ENCODE measurements at places on chromosomes 4 and X.

DNA sequence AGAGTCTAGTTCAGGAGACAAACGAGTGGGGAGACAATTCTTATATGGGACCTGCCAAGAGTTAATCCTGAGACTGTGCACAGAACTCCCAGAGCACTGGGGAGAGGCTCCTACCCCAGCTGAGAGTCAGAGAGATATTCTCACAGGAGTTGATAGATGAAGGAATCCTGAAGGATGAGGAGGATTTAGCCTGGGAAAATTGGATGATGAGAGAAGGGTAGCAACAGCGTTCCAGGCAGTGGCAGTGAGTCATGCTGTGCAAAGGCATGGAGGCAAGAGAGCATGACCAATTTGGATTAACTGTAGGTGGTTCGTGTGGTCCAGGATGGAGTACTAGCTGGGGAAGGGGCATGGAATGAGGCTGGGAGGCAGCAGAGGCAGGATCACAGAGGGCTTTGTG is 318.6 kb downstream of the LDB2 start:
- no peak for DNase-seq

DNA sequence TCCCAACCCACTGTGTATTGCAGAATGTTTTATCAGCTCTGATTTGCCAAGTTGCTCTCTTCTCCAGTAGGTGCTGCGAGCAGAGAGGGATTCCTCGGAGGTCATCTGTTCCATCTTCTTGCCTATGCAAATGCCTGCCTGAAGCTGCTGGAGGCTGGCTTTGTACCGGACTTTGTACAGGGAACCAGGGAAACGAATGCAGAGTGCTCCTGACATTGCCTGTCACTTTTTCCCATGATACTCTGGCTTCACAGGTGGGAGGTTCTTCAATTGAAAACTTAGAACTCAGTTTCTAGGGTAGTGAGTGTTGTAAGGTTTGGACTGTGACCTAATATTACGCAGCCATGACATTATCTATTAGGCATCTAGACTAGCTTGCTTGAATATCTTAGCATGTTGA is 24.9 kb downstream of the AR start:
- no peak for DNase-seq

DNA sequence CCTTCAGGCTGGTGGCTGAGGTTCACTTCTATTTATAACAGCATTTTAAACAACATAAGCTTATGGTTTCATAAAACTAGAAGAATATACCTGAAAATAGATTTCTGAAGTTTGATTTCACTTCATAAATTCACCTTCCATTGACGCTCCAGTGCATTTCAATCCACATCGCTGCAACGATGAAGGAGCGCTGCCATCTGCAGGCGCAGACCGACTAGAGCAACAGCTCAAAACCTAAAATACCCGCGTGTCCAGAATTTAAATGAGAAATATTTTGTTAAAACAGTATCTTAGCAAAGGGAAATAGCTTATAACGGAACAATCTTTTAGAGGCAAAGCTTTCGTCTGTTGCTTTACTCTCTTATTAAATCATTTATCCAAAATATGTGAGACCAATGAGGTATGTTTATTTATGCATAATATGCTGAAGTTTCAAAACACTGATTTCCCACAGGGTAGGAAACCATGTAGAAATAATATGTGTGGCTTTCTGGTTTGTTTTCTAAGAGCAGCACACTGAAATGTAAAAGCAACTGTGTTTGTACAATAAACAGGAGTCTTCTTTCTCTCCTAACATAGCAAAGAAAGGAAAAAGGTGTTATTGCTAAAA is 816.4 kb upstream of the FRG1 start:
- DNase-seq: no peak

DNA sequence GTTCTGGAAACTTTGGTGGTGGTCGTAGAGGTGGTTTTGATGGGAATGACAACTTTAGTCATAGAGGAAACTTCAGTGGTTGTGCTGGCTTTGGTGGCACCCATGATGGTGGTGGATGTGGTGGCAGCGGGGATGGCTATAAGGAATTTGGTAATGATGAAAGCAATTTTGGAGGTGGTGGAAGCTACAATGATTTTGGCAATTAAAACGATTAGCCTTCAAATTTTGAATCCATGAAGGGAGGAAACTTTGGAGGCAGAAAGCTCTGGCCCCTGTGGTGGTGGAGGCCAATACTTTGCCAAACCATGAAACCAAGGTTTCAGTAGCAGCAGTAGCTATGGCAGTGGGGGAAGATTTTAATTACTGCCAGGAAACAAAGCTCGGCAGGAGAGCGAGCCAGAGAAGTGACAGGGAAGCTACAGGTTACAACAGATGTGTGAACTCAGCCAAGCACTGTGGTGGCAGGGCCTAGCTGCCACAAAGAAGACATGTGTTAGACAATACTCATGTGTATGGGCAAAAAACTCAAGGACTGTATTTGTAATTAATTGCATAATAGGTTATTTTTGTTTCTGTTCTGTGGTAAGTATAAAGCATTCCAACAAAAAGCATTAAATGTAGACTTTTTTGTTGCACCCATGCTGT is 23.2 kb upstream of the SOD3 start:
- DNase-seq: no peak

DNA sequence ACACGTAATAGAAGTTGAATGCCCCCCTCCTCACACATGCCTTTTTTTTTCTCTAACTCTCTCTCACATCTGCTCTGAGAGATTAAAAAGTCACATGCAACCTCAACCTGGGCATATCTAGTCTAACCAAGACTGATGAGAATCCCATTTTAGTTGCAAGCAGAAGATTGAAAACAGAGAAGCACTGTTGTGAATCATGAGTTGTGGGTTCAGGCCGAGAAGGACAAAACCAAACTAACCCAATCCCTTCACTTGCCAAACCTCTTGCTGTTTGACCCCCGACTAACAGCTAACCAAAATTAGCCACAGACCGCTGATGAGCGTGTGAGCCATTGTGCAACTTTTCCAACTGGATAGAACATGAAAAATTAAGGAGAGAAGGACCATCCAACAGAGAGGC is 31.8 kb downstream of the CXCL1 start:
- DNase-seq: no peak

DNA sequence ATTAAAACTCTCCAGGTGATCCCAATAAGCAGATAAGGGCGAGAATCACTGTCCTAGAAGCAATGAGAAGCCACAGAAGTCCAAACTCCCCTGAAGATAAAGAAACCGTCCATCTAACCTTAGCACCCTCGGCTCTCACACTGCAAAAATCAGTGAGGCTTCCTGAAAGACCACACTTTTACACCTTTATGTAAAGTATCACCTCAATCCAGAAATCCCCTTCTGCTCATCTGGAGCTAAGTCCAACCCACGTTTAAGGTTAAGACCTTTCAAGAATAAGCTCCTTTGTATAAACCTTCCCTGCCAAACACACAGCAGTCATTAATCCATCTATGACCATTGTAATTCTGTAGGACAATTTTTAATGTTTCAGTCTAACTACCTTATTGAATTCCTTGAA is 41.7 kb downstream of the LIN54 start:
- DNase-seq: no peak

DNA sequence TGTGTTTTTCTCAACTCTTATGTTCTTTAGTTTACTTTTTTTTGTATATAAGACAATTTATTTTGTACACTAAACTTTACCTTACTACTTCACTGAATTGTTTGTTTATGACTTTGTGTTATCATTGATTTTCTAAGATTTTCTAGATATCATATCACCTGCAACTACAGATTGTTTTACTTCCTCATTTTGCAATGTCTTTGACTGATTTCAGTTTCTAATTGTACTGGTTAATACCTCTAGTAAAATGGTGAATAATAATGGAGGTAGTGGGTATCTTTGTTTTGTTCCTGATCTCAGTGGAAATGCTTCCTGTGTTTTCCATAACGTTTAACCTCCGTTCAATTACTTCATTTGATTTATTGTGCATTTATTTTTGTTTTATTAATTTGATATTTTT is 490.2 kb downstream of the TLL1 start:
- DNase-seq: no peak

- no peak for DNase-seq
Measured at GRCh38 chr4:113979148-113979904, at the start of gene ARSJ. Gene ARSJ, minus strand, starts transcription at chr4:113979647. Its CDS starts 813 bp downstream, at chr4:113978834.

DNA sequence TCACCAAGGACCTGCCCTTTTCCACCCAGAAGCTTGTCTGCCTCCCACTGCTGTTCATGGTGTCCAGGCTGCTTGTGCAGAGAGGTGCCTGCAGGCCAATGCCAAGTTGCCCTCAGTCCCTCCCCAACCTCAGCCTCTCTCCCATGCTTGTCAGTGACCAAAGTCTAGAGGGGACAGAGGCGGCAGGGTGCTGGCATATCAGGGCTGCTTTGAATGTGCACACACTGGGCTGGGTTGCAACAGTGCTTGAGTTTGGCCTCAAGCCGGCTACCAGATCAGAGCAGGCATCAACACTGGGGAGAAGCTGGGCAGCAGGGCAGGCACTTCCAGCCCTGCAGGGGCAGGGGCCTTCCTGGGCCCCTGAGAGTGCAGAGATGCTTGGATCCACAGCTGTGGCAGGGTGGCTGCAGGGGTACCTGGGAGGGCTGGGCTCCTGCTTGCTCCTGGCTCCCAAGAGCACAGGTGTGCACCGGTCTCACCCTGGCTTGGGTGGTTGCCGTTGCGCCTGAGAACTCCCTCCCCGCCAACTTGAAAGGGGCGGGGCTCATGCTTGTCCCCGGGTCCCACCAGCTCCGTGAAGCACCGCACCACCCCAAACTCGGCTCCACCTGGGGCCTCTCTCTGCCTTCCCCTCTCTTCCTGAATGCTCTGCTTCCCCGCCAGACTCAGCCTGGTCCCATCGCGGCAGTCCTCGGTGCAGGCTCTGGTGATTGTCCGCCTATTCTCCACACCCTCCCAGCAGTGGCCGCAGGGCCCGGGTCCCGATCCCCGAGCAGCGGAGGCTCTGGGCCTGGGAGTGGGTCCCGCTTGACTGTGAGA is 1681.9 kb upstream of the ADGRL3 start:
- no peak for DNase-seq

DNA sequence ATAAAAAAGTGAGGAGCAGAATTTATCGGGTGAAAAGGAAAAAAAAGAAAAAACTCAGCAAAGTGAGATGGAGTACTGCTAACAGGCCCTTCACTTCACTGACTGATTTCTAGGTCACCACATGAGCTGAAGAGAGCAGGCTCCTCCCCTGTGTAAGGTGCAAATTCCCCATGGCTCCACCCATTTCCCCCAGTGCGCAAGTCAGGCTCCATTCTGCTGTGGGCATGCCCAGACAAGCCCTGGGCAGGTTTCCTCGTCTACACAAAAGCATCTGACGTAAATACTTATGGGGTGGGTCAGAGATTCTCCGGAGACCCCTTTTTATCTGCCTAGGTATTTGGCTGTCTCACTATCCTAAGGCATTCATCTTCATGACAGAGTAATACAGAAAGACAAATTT is 157.9 kb downstream of the MAGEB5 start:
- no peak for DNase-seq

DNA sequence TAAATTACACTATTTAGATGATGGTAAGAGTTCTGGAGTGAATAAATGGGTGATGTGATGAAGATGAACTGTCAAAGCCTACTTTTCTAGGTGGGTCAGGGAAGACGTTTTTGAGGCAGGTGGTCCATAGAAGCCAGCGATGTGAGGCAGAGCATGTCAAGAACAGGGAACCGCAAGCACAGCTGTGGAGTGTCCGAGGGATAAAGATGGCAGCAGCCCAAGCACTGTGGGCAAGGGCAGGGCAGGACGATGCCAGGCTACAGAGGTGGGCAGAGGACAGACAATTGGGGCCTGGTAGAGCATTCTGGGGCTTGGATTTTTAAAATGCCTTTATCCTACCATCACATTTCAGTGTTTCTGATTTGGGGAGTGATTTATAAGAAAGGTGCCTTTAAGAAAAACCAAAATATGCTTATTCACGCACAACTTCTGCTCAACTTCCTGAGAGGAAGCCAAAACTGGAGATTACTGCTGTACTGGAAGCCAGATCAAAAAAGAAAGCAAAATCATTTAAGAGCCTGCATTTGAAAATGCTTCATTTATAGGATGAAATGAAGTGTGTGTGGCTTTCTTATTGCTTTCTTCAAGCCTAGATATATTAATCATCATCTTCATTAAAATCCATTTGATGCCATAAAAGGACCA is 119.0 kb upstream of the WDR17 start:
- no peak for DNase-seq

DNA sequence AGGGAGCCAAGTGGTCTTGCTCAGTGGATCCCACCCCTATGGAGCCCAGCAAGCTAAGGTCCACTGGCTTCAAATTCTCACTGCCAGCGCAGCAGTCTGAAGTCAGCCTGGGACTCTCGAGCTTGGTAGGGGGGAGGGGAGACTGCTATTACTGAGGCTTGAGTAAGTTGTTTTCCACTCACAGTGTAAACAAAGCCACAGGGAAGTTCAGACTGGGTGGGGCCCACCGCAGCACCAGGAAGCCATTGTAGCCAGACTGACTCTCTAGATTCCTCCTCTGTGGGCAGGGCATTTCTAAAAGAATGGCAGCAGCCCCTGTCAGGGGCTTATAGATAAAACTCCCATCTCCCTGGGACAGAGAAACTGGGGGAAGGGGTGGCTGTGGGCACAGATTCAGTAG is 721.0 kb upstream of the NDST4 start:
- no peak for DNase-seq

- DNase-seq: no peak
Measured at GRCh38 chr4:154137320-154137905, 348.5 kb upstream of the SFRP2 start.

DNA sequence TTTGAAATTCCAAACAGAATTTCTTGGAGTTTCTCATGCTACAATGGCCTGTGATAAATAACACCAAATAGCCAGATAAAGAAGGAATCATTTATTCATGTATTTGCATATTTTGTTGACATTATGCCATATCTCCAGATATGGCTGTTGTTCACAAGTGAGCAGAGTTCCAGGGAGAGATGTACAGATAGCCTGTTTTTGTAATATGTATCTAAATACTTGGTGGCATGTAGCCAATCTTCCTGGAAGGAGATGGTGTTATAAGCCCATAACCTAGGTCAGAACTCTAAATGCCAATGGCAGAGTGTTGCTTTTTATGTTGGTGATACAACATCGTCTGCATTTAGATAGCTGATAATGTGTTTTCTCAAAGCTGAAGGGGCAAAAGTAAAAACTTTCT is 292.2 kb downstream of the FBXO8 start:
- DNase-seq: no peak

- DNase-seq: no peak
Measured at GRCh38 chr4:3320361-3321023, 27.7 kb downstream of the RGS12 start.

DNA sequence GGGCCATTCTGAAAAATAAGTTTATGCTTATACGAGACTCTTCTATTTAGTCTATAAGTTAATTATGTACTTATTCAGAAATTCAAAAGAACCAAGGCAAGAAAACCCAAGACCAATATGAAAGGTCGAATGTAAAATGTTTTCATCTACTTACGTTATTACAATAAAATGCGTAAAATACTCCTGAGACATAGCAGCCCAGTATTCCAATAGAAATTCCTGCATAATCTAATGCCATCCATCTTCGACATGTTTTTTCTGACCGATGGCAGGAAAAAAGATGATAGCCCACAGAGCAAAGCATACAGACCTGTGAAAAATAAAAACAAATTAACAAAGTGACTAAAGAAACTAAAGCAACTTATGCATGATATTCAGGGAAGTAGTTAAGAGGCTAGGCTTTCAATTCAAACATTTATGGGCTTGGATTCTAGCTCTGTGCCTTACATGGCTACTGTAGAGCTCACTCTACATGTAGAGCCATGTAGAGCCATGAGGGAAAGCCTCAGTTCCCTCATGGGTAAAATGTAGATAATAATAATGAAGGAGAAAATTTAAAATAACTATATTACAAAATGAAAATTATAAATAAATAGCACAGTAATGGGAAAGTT is 9.1 kb downstream of the PAQR3 start:
- no peak for DNase-seq

GRCh38 chr4:123893011-123893981 is 496.7 kb downstream of the SPRY1 start:
- no peak for DNase-seq
